ENCODE measurements at places on chromosomes 6 and 20.

- DNase-seq = no peak
Observed at GRCh38 chr6:75381877-75382633, 97.5 kb upstream of the TMEM30A start.

DNA sequence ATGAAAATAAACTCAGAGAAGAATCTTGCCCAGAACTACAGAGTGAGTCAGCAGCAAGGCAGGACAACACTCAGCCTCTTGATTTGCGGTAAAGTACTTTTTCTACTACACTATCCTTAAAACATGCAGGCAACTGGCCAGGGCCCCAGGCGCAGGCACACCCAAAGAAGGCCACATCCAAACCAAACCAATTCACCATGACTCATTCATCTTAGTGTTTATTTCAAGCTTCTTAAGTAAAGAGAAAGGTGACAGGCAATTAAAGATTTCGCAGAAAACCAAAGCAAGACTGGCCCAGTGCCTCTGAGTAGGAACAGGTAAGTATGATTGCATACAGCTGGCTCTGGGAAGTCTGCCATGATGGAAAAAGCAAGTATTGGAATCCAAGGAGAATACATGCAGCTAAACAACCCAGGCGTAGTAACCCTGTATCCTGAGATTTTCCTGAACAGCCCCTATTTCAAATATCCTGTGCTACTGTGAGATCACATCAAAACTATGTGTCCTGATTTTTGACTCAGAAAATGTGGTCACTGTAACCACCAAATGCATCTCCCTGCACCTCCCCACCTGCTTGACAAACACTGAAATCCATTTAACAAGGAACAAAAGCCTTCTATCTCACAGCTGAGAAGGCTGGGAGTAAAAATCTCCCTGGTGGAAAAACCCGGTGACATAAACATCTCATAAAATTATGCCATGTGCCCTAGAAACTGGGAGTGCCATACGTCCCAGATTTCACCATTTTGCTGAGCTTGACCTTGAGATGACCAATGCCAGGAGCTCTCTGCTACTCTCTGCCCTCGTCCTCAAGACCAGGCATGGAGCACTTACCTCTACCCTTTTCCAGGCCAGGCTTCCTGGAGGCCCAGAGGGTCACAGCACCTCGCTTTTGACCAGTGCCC lies 12.4 kb downstream of the WFDC3 start:
- DNase-seq = no peak

GRCh38 chr6:37535428-37535758 lies 35.7 kb upstream of the CCDC167 start:
- DNase-seq = no peak

DNA sequence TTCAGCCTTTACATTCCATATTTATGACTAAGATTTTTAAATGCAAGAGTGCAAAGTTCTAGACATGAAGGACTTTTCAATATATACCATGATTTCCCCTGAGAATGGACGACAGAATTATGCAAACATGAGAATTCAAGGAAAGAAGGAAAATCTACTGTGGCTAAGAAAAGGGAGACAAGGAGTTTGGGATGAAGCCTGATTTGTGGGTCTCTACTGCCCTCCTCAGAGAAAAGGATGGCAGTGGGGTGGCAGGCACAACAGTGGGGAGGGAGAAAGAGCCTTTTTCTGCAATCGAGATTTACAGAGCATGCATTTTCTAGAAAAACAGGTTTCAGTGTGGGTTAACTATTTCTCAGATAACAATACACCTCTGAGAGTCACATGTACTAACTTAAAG lies 466.9 kb upstream of the NRSN1 start:
- DNase-seq = no peak

- no peak for DNase-seq
Observed at GRCh38 chr6:189676-190075, 102.6 kb upstream of the DUSP22 start.

- no peak for DNase-seq
Observed at GRCh38 chr20:52130406-52130805, 61.2 kb downstream of the ZFP64 start.

DNA sequence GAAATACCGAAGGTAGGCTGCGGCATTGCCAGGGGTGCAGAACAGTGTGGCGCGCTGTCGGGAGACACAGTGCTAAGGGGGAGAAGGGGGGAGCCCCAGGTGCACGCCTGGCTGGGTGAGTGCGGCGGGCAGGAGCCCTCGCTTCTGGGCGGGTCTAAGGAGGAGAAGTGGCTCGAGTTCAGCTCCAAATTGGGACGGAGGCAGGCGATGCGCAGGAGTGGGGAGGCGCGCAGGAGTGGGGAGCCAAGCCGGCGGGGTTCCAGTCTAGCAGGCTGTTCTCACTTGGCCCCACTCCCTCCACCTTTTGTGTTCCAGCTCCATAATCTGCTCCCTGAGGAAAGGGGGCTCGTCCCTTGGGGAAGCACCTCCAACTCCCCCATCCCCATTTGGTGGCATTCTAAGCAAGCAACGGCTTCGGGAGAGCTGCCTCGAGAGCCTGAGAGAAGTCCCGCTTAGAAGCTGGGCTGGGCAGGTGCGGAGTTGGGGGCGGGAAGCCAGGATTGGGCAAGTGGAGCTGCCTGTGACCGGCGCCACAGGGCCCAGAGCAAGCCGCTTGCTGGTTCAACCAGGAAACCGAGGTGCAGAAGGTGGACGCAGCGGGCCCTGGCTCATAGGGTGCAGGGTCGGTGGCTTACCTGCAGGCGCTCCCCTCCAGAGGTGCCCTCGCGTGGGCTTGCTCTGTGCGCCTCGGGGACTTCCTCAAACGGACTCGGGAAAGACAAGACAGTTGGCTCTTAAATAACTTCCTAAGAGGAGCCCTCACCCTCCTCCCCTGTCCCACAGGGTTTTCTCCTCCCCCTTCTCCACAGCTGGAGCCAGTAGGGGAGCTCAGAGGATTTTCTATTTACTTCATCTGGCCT lies at the start of gene F13A1:
F13A1 (minus strand) TSS at position 711 of the 860 bp plus-strand sequence. CDS start 1,998 bp downstream, outside the sequence.
- DNase-seq = no peak

GRCh38 chr20:3714092-3714491 lies 1.7 kb upstream of the SIGLEC1 start:
- DNase-seq = no peak

- DNase-seq = no peak
Observed at GRCh38 chr6:161085246-161085645, 93.7 kb downstream of the MAP3K4 start.

GRCh38 chr20:43262341-43262740 lies 72.6 kb upstream of the PTPRT start:
- no peak for DNase-seq

GRCh38 chr6:79657238-79657637 lies 26.1 kb downstream of the SH3BGRL2 start:
- DNase-seq = no peak

DNA sequence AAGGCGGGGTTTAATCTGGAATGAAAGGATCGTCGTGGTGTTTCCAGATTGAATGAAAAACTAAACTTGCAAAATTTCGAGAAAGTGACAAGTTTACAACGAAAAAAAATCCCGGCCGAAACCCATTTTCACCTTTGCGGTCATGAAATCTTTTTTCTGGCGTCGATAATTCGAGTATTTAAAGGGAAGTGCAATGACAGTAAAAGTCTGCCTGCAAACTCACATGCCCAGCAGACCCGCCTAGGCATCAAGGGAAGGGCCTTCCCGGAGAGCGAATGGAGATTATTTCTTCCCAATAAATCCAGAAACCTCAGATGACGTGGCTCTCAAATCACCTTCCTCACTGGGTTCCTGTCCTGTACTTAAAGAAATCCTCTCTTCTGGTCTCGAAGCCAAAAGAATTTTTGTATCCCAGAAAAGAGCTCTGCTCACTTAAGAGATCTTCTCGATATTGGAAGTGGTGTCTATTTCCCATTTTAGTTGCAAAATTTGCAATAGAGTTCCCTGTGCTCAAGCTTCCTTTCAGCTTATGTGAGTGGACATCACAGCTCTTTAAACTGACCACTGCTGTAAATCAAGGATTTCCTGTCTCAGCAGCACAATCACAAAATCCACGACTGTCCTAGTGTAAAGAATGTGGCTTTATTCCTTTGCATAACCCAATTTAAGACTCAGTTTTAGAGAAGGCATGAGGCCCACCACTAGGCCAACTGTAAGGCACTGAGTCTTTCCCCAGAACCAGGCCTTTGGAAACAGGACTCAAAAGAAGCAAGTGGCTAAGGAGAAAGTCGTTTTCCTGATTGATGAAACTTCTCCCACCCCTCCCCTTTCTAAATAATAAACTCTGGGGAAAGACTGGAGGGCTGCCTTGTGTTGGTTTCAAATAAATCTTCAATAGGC lies 3.9 kb downstream of the OLIG3 start:
- no peak for DNase-seq

GRCh38 chr6:163008186-163008585 lies 280.4 kb downstream of the PACRG start:
- no peak for DNase-seq

DNA sequence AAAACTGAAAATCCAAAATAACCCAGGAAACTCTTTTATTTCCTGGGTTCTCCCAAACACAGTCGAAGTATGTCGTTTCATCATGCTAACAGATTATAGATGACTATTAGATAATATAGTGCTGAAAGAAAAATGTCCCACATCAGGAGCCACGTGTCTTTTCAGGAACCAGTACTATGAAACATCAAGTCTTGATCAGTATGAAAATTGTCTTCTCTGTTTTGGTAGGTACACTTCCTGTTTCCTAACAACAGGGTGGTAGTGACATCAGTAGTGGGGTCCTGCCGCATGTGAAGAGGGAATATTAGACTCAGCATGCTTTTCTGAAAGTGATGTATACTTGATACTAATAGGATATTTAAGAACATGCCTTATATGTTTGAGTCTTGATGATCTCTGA lies 136.7 kb downstream of the HIVEP1 start:
- no peak for DNase-seq
